Activated T-cell treated with anti-CD3 and anti-CD28 coated beads, Interleukin-2, amount 50 U/mL, for 1 hour (primary cell): ENCODE measurements at places on chromosomes 3 and 15.

- no peak for DNase-seq
These were observed 44.6 kb upstream of the P3H2 start for GRCh38 chr3:190165253-190165652.

GRCh38 chr15:69328080-69328479 lies 29.4 kb downstream of the PAQR5 start:
- DNase-seq, result no peak

DNA sequence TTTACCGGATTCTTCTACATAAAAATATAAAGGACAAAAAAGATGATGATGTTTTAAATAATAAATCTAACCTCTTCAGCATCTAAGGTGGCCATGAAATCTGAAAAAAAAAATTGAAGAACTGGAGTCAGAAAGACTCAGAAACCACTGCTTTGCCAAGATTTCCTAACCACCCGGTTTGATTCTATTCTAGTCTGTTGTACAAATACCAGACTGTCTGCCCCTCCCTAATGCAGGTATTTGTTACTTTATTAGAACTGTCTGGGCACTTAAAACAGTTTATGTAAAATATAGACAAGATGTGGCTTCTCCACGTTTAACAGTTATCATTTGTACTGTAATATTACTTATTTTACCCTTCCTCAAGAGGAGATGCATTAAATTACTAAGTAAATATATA lies 48.8 kb downstream of the UACA start:
- no peak for DNase-seq

GRCh38 chr3:123618768-123619484 lies 34.1 kb upstream of the HACD2 start:
- DNase-seq, result no peak

DNA sequence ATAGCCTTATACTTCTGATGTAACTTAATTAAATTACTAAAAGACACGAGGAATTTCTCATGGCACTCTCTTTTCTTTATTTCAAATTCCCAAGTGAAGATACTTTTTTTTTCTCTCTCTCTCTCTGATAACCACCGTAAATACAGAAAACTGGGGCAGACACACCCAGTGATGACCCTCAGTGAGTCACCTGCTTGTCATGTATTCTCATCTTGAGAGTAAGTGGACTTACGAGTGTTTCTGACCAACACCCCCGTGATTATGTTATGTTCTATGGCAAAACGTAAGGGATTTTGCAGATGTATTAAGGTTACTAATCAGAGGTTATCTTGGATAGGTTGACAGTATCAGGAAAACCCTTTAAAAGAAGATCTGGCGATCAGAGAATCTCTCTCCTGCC lies 348.8 kb upstream of the ZNF717 start:
- no peak for DNase-seq

DNA sequence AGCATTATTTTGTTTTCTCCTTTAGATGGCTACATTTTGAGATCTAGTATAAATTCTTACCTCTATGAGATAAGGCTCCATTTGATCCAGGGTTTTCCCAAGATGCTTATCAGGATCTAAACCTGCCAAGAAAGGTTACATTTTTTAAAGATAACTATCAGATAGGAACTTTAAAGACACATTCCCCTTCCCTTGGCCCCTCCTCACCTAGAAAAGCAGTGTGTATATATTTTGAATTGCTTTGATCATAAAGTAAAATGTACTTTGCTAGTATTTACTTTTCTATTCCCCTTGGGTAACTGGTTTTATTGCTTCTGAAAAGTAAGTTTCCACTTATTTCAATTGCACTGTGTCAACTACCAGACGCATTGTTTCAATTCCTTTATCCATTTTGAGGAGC lies 135.2 kb downstream of the DPH6 start:
- no peak for DNase-seq

DNA sequence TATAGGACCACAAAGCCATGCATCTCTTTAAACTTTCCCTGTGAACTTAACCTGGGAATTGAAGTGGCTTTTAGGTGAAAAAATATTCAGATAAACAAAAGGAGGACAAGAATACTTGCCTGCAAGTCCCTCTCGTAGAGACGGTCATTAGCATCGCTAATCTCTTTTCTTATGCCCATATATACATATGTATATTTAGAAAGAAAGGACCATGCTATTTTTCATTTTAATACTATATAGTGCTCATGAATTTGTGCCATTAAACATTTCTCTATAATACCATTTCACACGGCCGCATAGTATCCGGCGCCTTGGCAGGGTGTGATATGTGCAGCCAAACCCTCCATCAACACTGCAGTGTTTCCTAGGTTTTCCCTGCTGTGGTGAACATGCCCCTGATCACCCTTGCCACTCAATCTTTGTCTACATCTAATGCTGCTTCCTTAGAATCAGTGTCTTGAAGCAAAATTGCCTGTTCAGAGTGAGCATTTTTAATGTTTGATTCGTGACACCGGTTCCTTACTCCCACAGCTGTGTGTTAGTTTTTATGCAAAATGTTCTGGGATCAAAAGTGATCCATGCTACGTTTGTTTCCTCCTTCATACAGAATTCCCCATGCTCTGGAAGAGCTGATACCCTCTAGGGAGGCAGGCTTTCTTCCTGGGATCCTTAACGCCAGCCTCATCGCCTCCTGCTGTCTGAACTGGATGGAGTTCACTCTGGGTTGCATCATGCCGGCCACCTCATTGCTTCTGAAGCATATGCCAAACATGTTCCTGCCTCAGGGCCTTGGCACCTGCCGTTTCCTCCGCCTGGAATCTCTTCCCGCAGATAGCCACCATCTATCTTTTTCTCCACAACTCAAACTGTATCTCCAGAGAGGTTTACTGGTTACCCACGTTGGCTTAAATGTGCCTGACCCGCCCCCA lies 118.1 kb downstream of the FBLN2 start:
- DNase-seq, result no peak

DNA sequence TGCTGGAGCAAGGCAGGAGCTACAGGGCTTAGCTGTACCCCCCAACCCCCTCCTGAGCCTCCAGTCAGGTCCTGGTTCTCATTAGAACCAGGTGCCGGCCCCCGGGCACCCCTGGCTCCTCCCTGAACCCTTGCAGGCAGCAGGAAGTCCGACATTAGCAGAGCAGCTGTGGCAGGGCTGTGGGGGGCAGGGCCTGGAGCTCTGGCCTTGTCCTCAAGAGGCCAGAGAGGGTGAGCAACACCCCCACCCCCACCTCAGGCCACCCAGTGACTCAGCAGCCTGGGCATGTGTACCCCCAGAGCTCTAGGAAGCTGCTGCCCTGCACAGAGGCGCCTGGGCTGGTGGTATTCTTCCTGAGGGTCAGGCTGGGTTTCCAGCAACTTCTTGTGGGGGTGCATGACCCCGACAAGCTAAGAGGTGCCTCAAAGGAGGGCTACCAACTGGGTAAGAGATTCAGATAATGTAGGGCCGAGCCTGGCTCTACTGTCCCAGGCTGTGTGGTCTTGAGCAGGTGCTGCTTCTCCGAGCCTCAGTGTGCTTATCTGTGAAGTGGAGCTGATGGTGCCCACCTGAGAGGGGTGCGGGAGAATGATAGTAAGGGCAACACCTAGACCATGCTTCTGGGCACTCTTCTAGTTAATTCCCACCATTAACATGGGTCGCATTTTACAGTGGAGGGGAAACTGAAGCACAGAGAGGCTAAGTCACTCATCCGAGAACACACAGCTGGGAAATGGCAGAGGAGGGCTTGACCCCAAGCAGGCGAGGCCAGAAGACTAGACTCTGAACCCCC lies 16.0 kb downstream of the H1-8 start:
- no peak for DNase-seq

GRCh38 chr15:75327005-75327404 lies 8.9 kb upstream of the COMMD4 start:
- DNase-seq, result no peak

DNA sequence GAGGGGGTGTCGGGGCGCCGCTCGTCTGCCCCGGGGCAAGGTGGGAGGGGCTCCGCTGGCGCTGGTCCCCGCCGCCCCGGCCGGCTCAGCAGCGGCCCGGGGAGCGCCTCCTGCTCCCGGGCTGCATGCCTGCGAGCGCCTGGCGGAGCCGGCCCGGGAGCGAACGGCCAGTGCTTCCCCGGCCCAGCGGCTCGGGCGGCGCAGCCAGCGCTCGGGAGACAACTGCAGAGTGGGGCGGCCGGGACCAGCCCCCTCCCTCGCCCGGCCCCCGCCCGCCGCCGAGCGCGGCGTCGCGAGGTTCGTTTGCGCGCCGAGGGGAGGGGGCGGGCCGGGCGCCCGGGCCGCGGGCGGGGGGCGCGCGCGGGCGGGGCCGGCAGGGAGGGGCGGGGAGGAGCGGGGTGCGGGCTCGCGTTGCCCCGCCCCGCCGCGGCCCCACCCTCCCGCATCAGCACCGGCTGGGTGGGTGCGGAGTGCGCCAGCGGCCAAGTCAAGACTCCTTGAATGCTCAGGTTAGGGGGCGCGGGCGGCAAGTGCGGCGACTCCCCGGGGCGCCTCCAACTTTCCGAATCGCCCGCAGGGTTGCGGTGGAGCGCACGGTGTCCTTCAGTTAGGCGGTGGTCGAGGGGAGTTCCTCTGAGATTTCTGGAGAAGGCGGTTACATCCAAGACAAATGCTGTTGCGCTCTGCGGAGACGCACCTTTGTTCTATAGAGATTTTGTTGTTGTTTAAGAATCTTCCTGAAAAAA lies at the start of gene RGMA:
Gene RGMA (minus strand): TSS at position 231 of the 746 bp plus-strand sequence. CDS start 279 bp downstream, outside the sequence.
- no peak for DNase-seq

DNA sequence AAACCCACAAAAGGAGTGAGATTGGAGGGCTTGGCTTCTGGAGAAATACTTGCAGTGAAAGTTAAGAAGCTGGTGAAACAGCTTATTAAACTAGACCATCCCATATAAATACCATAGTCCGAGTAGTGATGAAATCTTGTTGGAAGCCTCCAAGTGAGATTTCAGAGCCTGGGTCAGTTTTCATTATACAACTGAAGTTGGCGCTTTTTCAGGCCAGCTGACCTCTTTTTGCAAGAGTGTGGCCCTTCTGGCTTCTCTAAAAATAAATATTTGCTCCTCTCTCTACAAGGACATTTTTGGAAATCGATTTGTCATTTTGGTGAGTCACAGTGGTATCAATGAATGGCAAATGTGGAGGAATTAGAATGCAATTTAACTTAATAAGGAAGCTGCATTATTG lies 51.2 kb upstream of the THRB start:
- DNase-seq, result no peak

GRCh38 chr3:122927726-122928125 lies 99.8 kb downstream of the SEMA5B start:
- no peak for DNase-seq

DNA sequence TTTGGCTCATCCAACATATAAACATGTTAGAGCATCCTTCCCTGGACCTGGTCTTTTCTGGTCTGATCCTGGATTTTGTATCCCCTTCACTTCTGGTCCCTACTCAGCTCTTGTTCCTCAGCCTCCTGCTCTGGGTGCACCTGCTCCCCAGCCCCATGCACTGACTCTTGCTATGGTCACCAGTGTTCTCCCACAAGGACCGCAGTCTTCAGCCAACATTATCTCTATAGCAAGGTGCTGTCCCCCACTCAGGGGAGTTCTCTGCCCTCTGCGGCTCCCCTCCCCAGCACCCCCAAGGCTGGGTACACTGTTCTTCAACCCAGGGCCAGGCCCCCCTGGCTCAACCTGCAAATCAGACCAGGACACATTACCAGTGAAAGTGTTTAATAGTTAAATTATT lies 80.2 kb downstream of the SEC22A start:
- DNase-seq, result no peak
